ENCODE measurements at places on chromosomes 6 and 20.

- DNase-seq: no peak
Observed at GRCh38 chr6:150895928-150896632, 30.6 kb downstream of the MTHFD1L start.

GRCh38 chr20:15061955-15062354 is 724.5 kb upstream of the FLRT3 start:
- DNase-seq: no peak

GRCh38 chr6:143952947-143953701 is 54.9 kb downstream of the PLAGL1 start:
- no peak for DNase-seq

DNA sequence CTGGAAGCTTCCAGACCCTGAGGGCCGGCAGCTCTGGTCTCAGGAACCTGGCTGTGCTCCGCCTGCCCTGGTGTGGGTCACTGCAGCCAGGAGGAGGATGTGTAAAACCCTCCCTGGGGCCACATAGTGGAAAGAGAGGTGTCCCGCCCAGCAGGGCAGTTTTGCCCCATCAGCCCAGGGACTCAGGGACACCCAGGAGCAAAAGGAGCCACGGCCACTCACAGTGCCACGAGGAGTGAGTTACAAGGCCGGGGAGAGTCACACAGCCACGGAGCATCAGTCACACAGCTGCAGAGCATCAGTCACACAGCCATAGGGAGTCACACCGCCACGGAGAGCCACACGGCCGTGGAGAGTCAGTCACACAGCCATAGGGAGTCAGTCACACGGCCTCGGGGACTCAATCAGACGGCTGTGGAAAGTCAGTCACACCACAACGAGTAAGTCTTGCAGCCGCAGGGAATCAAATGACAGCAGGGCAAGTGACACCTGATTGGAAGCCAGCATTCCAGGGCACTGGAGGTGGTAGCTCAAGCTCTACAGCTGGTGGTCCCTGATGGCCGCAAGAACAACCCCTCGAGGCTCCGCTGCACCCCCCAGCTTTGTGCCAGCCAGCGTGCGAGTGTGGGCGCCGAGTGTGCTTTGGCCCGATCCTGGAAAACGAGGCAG is 60.9 kb downstream of the DLL1 start:
- DNase-seq: no peak

- DNase-seq: no peak
Observed at GRCh38 chr6:26235302-26235670, 129.7 kb upstream of the BTN3A2 start.

DNA sequence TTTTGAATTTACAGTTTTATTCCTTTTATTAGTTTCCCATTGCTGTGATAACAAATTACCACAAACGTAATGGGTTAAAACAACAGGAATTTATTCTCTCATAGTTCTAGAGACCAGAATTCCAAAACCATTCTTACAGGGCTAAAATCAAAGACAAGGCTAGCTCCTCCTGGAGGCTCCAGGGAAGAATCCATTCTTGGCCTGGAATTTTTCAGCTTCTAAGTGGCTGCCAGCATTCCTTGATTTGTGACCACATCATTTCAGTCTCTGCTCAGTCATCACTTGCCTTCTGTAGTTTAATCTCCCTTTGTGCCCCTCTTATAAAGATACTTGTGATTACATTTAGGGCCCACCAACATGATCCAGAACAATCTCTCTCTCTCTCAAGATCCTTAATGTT is 897 bp upstream of the SEL1L2 start:
- DNase-seq: no peak
